ENCODE measurements at places on chromosomes 12 and 14.

- no peak for DNase-seq
These were observed 515.7 kb downstream of the ETNK1 start for GRCh38 chr12:23140710-23141109.

- DNase-seq = no peak
These were observed 9.2 kb downstream of the PTGES3 start for GRCh38 chr12:56678852-56679251.

DNA sequence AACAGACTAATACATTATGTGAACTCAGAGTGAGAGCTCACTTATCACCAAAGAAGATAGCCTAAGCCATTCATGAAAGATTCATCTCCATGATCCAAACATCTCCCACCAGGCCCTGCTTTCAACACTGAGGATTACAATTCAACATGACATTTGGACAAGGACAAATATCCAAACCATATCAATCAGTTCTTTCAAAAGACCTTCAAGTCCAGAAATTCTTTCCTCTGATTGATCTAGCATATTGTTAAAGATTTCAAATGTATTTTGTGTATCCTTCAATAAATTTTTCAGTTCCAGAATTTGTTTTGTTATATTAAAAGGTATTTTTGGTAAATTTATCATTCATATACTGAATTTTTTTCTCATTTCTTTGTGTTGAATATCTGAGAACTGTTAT, 1055.8 kb downstream of the SLC6A15 start:
- DNase-seq = no peak

GRCh38 chr14:38994731-38995130, 108.3 kb downstream of the SEC23A start:
- DNase-seq = no peak

DNA sequence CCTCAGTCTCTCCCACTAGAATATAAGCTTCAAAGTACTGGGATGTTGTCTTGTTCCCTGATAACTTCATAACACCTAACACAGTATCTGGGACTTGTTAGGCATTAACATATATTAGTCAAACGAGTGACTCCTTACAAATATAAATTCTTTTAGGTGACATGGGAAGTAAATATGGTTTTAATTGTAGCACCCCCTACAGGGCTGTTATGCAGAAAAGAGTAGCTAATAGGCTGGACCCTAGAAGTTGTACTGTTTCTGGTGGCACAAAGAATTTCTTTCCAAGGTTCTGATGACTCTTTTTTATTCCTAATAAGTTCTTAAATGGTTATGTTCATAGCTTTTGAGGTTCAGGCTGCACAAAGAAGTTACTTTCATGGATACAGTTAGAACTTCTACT, 29.8 kb downstream of the GPATCH2L start:
- no peak for DNase-seq

- no peak for DNase-seq
These were observed 105.8 kb downstream of the KCNC2 start for GRCh38 chr12:75103822-75104221.

GRCh38 chr14:100806386-100806785, 19.5 kb upstream of the MEG3 start:
- no peak for DNase-seq

DNA sequence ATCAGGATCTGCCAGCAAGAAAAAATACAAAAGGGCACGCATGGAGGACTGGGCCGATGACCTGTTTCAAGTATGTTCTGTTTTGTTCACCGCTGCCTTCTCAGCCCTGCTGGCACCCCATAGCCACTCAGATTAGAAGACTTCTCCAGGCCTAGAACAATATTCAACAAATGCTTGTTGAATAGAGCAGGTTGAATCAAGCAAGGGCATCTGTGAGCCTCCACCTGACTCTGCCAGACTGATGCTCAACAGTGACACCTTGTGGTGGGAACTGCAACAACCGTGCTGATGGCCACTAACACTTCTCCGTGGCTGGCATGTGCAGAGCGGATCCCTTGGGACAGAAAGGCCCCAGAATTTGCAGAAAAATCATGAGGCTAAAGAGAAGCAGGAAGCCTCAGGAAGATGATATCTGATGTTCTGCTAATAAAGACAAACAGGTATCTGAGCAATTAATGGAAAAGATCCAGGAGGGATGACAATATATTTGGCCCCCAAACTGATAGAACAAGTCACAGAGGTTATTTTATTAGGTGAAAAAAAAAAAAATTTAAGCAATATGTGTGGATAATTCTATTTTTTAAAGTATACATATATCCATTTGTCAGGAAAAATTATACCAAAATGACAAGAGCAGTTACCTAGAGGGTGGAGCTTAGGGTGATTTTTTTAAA, 114.3 kb downstream of the KSR2 start:
- no peak for DNase-seq

DNA sequence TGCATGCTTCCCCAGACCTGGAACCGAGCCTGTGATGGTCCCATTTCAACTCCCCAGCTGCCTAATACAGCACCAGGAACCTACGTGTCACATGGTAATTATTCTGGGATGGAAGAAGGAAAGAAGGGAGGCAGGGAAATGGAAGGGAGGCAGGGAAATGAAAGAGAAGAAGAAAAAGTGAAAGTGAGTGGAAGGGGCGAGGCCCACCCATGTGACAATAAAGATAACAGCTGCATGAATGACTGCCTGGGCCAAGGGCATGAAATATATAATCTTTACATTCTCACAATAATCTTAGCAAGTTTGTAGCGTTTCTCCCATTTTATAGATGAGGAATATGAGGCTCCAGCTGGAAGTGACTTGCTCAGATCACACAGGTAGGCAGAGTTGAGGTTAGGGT, 245.0 kb upstream of the PWP1 start:
- DNase-seq = no peak

DNA sequence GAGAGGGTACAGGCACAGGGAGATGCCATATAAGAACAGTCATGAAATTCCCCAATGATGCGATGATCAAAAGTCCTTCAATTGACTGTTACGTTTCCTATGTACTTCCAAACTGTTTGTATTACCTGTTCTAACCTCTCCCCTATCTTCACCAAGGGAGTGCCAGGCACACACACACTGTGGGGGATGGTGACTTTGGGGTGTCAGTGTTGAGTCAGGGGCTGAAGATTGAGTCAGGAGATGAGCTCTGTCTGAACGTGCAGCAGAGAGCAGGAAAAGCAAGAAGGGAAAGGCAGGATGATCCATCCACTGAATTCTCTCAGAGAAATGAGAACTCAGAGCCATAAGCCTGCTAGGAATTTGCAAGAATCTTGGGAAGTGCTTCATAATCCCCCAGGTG, 153.4 kb downstream of the EFCAB11 start:
- DNase-seq = no peak

- no peak for DNase-seq
These were observed 60.3 kb downstream of the ARF6 start for GRCh38 chr14:49953196-49953595.

DNA sequence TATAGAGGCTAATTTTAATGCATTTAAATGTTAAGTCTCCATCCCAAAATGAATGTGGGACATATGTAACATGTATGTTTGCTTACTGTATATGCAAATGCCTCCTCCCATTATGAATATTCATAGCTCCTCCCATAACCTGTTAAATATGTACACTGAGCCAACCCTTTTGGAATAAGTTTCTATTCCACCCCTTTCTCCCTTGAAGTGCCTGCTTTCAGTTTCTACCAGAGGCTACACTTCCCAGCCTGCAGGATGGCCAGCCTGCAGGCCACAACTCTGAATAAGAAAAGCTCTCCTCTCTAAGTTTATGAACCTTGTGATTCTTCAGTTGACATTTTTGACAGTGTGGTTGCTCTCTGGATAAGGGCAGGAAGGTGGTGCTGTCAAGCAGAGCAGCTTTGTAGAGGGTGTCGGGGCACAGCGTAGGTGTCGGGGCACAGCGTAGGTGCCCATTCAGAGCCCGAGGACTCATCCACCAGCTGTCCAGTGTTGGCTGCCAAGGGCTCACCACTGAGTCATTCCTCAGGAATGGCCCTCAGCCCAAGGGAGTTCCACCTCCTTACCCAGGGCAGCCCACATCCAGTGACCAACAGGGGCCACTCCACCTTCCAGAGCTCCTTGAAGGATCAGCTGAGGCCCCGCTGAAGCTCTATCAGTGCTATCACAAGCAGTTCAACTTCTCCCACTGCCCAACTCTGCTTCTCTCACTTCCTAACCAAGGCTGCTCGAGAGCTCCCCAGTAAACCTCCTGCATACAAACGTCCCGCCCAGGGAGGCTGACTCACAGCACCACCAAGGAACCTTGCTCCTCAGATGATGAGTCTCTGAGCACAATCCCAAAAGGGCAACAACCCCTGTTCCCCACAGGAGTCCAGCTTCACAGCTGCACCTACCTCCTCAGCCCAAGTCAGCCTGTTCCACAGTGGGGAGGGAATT, 31.4 kb downstream of the VWF start:
- no peak for DNase-seq

- no peak for DNase-seq
These were observed 96.6 kb downstream of the APAF1 start for GRCh38 chr12:98741556-98742265.

DNA sequence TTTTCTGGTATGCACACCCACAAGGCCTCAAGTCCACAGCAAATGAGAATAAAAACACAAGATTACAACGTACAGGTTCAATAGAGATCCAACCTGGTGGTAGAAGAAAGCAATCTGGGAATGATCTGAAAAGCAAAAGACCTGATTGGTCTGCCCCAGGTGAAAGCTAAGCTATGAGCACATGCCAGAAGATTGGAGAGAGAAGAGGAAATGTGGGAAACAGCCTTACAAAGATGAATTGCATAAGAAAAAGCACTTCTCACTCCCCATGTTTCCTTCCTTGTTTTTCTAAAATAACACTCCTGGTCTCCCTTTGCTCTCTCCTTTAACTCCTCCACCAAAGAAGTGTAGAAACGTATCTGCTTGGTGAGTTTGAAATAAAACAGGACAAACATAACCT, 77.3 kb upstream of the ANO6 start:
- no peak for DNase-seq

DNA sequence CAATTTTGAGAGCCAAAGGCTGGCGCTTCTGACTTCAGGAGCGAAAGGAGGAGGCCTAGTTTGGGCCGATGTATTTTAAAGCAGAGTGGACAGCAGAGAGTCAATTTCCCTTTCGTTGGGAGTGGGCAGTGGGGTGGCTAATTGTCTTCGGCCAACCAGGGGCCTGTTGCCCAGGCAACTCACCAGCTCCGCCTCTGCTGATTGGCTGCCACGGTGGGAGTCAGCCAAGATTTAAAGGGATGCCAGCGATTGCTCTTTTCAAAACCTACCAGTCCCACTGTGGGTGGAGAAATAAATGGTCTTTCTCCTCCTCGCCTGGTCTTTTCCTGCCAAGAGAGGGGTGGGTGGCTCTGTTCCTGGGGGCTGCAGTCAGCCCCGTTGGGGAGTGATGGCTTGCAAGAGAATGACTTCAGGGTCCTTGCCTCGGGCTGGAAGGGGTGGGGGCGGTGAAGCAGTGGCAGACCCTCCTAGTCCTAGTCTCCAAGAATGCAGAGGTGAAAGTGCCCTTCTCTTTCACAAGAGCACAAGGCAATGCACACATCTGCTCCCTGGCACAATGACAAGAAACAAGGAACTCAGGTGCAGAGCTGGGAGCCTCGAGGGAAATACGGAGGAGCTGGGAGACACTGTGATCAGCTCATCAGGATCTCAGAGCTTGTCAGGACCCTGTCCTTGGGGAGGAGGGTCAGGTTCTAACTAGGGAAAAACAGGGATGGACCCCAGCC, 37.7 kb downstream of the RASAL1 start:
- no peak for DNase-seq

DNA sequence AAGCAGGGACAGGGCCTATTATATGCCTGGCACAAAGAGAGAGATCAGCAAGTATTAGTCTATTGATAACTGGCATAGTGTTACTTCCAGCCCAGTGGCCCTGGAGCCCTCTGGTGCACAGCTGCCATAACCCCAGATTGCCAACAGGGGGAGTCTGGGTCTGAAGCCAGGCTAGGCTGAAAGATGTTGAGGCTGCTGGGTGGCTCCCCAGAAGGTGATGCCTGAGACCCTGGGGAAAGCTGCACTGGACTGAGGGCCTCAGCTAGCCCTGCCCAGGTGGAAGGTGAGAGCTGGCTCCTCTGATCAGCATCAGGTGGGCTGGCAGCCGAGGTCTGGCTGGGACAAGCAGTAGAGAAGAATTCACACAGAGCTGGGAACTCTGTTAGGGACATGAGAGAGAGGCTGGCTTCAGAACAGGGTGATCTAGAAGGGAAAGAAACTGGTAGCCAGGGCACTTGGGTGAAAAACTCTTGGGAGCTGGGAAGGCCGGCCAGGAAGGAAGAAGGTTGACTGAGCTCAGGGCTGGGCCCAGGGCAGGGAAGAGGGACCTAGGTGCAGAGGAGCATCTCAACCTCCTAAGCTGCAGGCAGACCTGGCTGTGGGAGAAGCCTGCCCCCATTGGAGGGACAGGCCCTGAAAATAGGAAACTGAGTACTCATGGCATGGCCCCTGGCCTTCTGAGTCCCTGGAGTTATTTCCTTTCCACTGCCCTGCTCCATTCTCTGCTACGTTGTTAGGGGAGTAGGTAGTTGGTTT, 3.9 kb downstream of the GZMH start:
- peak; percentile 15 for DNase-seq

DNA sequence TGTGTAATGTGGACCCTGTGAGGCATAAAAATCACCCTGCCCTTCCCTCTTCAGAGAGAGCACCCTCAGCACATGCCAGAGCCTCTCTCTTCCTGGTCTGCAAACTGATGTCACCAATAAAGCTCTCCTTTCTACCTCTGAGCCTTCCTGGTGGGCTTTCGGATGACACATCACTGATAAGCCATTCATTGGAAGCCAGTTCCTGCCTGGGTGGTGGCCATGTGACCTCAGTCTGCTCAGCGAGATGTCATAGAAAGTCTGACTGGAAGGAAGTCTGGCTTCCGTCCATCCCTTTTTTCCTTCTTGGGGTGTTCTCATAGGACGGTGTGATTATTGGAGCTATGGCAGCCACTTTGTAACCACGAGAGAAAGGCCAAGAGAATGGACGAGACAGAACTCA, 95.7 kb downstream of the PIWIL1 start:
- no peak for DNase-seq

DNA sequence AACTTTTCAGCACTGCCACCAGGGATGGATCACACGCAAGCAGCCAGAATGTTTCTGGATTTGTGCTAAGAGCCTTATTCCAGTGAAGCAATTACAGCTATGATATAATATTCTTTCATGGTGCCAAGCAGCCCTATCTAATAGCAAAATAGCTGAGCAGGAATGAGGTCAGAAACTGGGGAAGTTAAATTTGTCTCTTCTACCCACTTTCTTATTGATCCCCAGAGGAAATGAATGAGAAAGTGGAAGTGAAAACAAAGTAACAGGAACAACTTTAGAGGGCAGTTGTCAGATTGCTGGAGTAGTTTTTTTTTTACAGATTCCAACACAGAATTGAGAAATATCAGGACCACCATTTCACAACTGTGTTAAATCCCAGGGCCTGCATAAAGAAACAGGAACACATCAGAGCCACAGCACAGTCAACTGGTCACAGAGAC, 44.8 kb downstream of the GCH1 start:
- no peak for DNase-seq

GRCh38 chr12:32229971-32230612, 123.4 kb downstream of the BICD1 start:
- no peak for DNase-seq

DNA sequence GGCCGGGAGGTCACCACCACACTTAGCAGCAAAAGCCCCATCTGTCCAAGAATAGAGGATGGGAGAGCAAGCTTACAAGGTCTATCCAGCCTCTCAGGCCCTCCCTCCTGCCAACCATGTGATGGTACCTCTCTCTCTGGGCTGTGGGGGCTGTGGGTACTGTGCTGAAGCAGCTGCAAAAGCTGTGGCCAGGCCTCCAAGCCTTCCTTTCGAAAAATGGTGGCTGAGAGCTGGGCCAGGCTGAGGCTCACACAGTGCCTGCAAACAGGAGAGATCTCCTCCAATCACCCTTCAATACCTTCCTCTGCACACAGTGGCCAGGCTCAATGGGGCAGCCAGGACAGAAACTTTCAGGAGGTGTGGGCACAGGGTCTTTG, 1.1 kb downstream of the IPO4 start:
- no peak for DNase-seq

All from effector memory CD4-positive, alpha-beta T cell (primary cell).